ENCODE measurements at places on chromosomes 7 and 10. TPM values are rescaled to one million over a fixed set of nuclear protein-coding genes. Genes with fewer than 3 reads are reported as not detected.

Gene ADCYAP1R1
- not detected for total RNA-seq

Gene PNLIPRP2
- total RNA-seq = not detected

Gene ZNF365
- total RNA-seq = 1.5 TPM

Gene CHCHD3
- total RNA-seq = 96.1 TPM

Gene SPAM1
- total RNA-seq = not detected

Gene LRIT1
- not detected for total RNA-seq

Gene STK31
- 0.22 TPM for total RNA-seq

Gene UCMA
- total RNA-seq = not detected

Gene AGR2
- not detected for total RNA-seq

Gene ZP3
- total RNA-seq = 8.4 TPM

Gene PPP1R9A
- total RNA-seq = 1.8 TPM

- no peak for DNase-seq
Observed at GRCh38 chr10:8361510-8361844, 307.0 kb downstream of the GATA3 start.

DNA sequence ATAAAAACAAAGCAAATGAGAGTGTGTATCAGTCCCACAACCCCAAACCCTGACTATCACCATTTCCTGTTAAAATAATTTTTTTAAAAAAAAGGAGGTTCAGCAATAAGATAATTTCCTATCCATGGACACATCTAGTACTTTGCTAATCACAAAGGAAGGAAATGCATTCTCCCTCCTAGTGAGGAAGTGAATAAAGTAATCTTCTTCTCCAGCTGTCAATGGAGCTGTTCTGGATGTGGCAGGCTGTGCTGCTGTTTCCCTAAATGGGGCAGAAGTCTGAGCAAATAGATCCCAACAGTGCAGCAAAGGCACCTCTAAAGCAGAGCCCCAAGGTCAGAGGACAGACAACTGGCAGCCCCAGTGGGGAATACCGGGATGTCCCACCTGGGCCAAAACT, 540.0 kb downstream of the KCNMA1 start:
- no peak for DNase-seq

- DNase-seq = no peak
Observed at GRCh38 chr7:122006687-122007086, 133.7 kb downstream of the PTPRZ1 start.

GRCh38 chr10:16965344-16965616, 148.1 kb upstream of the RSU1 start:
- DNase-seq = no peak

GRCh38 chr7:112176693-112177415, 29.3 kb downstream of the DOCK4 start:
- DNase-seq = no peak

- DNase-seq = no peak
Observed at GRCh38 chr10:126104767-126105166, 208.4 kb downstream of the FANK1 start.

- DNase-seq = no peak
Observed at GRCh38 chr7:138797715-138798320, at the start of the genes ATP6V0A4 and TMEM213. Gene ATP6V0A4 (minus strand): TSS chr7:138798196. CDS start chr7:138771247, 26,949 bp downstream. Gene TMEM213 (plus strand): TSS chr7:138797994. CDS start chr7:138798105, 111 bp downstream.

- DNase-seq = no peak
Observed at GRCh38 chr7:100894860-100895700, 608 bp downstream of the ACHE start.

DNA sequence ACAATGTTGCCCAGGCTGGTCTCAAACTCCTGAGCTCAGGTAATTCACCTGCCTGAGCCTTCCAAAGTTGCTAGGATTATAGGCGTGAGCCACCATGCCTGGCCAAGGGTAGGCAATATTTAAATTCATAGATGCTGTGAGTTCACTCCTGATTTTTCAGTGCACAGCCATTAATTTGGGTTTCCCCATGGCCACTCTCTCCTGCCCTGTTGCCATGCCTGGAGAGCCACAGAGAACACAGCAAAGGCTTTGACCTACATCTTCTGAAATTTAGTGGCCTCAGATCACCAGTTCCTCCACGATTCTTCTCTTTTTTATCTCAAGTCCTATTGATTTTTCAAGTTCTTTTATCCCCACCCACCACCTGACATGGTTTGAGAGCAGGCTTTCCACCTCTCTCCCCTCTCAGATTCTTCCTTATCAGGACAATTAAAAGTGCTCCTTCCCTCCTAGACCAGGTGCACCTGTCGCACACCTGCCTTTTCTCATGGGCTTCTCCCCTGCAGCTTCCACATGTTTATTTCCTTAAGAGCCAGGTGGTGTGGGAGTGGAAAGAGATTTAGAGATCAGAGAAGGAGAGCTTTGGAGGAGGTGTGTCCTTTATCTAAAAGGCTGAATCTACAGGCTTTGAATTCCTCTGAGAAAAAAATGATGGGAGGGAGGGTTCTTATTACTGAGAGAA, 123.8 kb downstream of the ADRA2A start:
- no peak for DNase-seq

DNA sequence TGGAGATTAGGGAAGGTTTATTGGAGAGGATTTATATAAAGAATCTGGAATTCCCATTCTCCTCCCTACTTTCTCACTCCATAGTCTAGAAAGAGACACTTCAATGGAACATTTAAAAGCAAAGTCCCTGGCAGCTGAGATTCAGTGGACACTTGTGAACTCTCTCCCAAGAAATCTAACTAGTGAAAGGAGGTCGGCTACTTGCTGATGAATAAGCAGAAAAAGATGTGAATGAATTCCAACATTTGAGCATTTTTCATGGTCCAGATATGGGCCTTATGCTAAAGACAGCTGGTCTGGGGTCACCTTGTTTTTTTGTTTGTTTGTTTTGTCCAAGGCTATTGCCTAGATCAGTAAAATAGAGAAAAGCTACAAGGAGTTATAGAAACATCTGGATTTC, 141.1 kb upstream of the LRRTM3 start:
- DNase-seq = no peak

DNA sequence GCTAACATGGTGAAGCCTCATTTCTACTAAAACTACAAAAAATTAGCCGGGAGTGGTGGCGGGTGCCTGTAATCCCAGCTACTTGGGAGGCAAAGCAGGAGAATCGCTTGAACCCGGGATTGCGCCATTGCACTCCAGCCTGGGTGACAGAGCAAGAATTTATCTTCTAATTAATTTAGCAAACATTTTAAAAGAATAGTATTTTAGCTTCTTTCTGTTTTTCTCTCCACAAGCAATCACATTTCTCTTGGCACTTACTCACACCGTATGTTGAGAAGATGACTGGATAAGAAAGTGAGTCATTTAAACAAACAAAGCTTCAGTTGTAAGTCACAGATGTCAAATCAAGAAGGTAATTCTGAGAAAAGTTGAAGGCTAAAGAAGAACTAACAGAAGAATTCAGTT, 264.0 kb downstream of the ARL4A start:
- no peak for DNase-seq

DNA sequence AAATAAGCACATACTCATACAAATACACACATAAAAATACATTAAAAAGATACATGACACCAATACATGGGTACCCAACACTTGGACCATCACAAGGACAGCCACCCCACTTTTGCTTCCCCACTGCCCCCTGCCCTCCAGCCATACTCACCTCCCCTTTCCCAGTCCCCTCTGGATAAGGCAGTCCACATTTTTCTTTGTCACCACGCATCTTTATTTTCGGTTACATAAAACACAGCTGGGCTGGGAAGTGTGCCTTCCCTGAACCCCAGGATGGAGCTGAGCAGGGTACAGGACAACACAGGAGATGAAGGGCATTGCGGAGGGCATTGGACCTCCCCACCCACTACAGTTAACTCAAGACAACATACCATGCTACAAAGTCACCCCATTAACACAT, 1.1 kb upstream of the HOXA3 start:
- no peak for DNase-seq

GRCh38 chr10:80405626-80406025, 2.7 kb upstream of the PRXL2A start:
- DNase-seq = no peak

GRCh38 chr7:127683776-127684681, 32.0 kb downstream of the SND1 start:
- DNase-seq = no peak

- DNase-seq = no peak
Observed at GRCh38 chr7:1693991-1694524, 24.0 kb downstream of the ELFN1 start.

GRCh38 chr10:12547301-12547771, 198.0 kb downstream of the CAMK1D start:
- DNase-seq = no peak

GRCh38 chr10:110355922-110356627, 51.4 kb upstream of the SMNDC1 start:
- DNase-seq = no peak

GRCh38 chr7:5424749-5425506, 1.3 kb upstream of the TNRC18 start:
- DNase-seq = no peak

- DNase-seq = no peak
Observed at GRCh38 chr7:96781919-96782318, 72.3 kb upstream of the SEM1 start.

- DNase-seq = no peak
Observed at GRCh38 chr7:77651575-77652162, 44.6 kb upstream of the RSBN1L start.

DNA sequence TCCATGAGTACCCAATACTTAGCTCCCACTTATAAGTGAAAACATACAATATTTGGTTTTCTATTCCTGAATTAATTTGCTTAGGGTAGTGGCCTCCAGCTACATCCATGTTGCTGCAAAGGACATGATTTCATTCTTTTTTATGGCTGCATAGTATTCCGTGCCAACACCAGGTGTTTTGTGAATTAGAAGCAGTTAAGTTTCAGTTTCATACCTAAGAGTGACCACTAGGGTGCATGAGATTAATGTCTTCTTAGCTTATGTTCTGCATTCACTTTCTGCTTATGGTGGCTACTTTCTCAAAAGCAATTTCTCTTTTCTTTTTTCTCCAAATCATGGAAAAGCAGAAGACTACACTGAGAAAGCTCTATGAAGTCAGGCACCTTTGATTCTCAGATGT, 65.1 kb upstream of the VSTM2A start:
- no peak for DNase-seq

DNA sequence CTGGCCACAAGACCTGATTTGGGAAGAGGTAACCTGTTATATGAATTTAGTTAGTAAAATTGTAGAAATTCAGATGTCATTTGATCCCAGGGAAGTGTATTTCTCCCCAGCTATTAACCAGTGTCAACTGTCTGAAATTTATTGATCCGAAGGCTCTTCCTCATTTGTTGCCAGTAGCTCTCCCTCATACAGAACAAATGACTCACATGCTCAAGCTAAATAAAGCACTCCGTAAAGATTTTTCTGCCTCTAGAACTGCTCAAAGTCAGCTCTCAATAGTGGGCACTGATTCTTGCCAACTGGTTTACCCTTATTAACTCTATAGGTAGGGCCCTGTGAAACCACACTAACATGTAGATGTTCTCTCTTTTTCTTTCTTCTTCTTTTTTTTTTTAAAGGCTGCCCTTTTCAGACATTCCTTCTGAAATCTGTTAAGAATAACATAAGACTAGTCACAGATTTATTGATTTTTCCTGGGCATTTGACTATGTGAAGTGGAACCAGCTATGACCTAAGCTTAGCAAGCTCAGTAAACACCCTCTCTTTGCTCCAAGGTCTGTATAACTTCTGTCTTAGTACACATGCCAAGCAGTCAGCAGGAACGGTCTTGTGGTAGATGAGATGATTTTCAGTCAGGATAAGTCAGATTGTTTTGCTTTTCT, 21.8 kb downstream of the RPA3 start:
- no peak for DNase-seq

DNA sequence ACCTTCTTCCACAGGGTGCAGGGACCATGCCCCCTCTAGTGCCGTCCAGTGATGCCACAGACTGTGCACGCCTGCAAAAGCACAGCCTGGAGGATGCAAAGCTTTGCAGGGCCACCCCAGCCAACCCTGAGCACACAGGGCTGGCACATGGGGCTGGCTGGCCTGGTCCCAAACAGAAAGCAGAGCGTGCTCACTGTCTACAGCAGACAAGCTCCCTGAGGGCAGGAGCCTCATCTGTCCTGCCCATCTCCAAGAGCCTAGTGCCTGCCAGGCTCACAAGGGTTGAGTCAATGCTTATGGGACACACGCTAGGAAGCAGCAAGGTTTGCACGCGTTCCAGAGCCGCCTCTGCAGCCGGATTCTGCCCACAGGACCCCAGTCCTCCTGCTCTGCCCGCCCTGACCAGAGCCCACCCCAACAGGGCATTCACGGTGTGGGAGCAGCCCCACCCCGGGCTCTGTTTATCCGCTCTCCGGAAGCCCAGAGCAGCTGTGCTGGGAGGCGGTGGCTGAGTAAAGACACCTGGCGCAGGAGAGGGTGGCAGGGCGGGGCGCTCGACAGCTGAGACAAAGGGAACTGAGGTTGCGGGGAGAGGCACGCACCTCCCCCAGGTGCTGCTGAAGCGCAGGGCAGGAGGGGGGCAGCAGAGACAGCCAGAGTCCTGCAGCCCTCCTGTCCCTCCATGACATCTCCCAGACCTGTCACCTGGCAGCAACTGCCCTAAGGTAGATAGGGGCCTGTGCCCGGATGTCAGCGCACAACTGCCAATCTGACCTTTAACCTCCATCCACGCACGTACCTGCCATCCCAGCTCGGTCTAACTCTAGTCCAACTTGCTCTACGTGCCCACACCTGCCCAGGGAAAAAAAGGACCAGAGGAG, 4.3 kb downstream of the KCNH2 start:
- no peak for DNase-seq

DNA sequence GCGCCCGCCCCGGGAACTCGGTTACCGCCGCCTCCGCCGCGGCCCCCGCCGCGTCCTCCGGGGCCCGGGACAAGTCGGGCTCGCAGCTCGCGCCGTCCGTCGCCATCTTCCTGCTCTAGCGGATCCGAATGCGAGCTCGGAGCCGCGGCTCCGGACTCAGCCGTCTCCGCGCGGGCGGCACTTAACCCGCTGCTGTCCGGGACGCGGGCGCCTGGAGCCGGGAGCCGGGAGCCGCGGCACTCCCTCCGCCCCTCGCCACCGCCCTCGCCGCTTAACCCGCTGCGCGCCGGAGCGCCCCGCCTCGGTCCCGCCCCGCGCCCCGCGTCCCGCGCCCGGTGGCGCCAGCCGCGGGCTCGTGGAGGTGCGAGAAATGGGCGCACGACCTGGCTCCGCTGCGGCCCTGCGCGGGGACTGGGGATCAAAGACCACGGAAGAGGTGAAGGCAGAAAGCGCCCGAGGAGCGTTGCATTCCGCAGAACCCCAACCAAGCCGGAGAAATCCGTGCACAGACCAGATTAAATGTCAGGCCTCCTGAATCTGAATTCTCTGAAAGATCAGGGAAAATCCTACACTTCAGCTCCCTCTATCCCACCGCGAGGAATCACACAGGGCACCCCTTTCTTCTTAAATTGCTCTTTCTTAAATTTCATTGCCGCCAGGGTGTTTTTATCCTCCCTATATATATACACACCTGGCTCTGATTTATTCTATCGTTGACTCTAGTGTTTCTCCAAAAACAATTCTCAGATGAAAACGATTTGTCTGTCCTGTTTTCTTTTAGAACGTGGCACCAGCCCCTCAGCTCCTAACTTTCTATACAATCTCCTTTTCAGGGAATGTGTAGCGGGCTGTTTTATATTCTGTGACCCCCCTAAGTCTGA, at the start of gene CTTNBP2:
CTTNBP2 (minus strand) TSS at position 132 of the 881 bp plus-strand sequence; CDS start at position 106, 26 bp downstream.
- DNase-seq = no peak

Data from natural killer cell treated with Interleukin-12 subunit alpha and Interleukin-12 subunit beta and Interleukin-15 and Interleukin-18, amount 100 ng/mL, for 72 hours (primary cell).